ENCODE measurements at places on chromosomes 12 and 14.

DNA sequence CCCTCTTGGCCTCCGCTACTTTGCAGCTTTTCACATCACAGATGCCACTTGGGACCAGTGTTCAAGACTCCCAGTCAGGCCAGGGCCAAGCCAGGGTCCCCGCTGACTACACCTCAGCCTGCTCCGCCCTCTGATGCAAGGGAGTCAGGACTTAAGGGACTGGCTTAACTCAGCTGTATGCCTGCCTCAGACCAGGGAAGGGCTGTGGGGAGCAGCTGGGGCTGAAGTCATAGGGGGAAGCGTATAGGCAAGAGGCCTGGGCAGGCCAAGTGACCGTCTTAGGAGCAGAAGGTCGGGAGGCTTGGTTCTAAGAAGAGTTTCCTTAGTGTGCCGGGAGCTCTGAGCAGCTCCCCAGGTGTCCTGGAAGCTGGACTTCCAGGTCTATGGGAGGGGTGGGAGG, 21.9 kb downstream of the KDM2B start:
- no peak for DNase-seq

- DNase-seq = no peak
Observed at GRCh38 chr12:18476861-18477260, 215.5 kb downstream of the PIK3C2G start.

DNA sequence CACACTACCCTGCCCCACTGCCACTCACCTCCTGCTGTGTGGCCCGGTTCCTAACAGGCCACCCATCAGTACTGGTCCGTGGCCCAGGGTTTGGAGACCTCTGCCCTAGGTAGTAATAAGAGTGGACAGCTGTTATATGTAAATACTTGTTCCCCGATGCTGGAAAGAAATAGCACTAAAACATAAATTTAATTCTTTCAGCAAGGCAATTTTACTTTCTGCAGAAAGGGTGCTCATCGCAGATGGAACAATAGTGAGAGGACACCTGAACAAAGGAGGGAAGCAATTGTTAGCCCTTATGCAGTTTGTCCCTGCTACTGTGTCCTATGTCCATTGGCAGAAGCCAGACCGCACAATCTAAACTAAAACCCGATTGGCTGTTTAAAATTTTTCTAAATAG, 5.9 kb upstream of the CYP46A1 start:
- DNase-seq = no peak

GRCh38 chr12:53481939-53482586, 17.2 kb downstream of the MAP3K12 start:
- DNase-seq = peak; percentile 64

DNA sequence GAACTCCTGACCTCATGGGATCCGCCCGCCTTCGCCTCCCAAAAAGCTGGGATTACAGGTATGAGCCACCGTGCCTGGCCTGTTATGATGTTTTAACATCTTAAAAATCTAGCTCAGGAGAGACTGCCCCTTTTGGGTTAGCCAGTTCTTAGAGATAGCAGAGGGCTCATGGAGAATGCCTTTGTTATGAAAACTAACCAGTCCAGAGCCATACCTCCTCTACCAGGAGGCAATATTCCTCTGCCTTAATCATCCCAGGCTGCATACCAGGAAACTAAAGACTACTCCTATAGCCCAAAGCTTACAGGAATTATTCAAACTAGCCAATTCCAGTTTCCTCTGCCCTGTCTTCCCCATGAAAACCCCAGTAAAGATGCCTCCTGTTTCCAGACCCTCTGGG, 96.0 kb upstream of the MDM1 start:
- DNase-seq = no peak

DNA sequence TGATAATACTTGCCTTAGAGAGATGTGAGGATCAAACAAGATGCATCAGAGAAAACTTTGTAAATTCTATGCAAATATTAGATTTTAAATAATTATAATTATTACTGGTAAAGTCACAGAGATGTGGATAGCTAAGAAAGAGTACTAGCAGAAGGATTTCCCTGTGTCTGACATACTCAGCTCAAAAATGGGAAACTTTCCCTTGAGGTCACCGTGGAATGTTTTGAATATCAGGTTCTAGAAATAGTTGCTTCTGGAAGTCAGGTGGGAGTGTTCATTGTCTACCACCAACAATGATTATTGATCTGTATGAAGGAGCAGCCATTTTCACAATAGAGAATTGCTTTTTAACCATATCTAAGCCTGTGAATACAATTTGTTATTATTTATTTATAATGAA, 71.7 kb downstream of the FLRT2 start:
- DNase-seq = no peak

DNA sequence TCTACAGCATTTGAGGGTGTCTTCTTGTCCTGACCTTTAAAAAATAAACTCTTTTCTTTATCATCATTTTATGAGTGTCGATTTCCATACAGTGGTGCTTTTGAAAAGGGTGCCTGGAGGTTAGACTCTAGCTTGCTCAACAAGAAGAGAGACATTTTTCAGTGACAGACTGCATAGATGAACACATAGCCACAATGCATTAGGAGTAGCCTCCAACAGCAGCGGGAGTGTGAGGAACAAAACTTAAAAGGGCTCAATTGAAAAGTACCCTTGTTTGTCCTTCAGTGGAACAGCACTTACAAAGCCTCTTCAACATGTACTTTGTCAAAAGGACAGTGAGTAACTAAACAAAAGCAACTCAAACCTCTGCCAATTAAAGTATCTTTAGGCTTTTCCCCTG, 119.3 kb downstream of the SOX5 start:
- DNase-seq = no peak

DNA sequence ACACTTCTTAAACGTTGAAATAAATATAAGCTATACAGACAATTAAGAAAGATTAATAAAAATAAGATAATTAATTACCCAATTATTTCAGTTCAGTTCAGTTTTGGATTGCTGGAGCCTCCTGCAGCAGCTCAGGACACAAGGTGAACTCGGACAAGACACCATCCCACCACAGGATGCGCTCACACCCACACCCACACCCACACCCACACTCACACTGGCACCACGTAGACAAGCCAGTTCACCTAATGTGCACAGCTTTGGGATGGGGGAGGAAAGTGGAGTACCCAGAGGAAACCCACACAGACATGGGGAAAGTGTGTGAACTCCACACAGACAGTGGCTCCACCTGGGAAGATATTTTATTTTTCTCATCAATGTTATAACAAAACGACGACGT, 32.1 kb downstream of the EMP1 start:
- DNase-seq = no peak

- no peak for DNase-seq
Observed at GRCh38 chr12:127503246-127503645, 763.7 kb upstream of the TMEM132C start.

DNA sequence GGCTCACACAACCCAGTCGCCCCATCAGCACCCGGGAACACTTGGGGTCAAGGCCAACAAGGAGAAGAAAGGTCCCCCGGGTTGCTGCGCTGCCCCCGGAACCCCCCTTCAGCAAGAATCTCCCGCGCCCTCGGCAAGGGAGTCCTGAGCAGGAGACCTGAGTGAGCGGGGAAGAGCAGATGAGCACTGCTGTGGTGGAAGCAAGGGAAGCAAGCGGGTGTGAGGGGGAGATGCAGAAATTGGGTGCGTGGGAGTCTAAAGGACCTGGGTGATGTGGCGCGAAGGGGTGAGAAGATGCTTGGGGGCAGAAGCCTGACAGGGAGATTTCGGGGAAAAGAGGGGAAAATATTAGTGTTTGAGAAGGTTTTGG, 105.5 kb upstream of the PRB2 start:
- no peak for DNase-seq

- DNase-seq = peak; percentile 68
Observed at GRCh38 chr14:70886421-70887206, 20.6 kb upstream of the PCNX1 start.

- DNase-seq = no peak
Observed at GRCh38 chr12:12563290-12563928, 746 bp upstream of the DUSP16 start.

- no peak for DNase-seq
Observed at GRCh38 chr12:106369624-106370346, 12.2 kb downstream of the POLR3B start.

DNA sequence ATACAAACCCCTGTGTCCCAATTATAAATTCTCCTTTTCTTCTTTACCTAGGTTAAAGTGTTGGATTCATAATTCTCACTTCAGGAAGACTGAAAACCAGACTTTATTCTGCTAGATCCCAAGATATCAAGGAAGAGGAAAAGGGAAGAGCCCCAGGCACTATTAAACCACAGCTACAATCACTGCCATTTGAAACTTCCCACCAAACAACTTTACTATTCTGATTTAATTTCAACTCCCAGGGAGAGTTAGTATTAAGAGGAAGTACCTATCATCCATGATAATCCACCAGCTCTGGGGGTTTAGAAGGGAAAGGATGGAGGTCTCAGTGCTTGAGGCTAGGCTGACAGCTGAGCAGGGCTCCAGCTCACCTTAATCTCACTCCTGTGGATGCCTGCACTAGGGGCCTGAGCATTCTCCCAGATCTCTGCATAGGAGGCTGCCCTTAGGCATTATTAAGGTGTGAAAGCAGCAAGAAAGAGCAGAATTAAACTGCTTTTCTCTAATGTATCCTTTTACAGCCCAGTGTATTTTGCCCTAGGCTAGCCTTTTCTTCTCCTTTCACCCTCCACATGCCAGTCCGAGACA, 52.9 kb downstream of the MYF5 start:
- no peak for DNase-seq

GRCh38 chr12:2359725-2360629, 307.2 kb downstream of the CACNA1C start:
- DNase-seq = no peak

DNA sequence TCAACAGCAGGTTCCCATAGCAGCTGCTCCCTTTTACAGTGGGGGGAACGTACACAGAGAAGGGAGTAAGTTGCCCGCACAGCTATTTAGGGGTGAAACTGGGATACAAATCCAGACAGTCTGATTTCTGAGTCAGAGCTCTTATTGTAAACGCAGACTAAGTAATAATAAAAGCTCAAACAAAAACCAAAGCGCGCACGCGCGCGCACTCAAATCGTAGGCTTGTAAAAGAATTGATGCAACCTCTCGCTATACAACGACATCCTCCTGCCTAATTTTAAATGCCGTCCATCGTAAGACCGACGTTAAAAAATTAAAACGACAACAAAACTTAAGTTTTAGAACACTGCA, 747 bp upstream of the DACT1 start:
- DNase-seq = no peak

- DNase-seq = peak; percentile 51
Observed at GRCh38 chr14:22391908-22392565, 197.0 kb downstream of the DAD1 start.

DNA sequence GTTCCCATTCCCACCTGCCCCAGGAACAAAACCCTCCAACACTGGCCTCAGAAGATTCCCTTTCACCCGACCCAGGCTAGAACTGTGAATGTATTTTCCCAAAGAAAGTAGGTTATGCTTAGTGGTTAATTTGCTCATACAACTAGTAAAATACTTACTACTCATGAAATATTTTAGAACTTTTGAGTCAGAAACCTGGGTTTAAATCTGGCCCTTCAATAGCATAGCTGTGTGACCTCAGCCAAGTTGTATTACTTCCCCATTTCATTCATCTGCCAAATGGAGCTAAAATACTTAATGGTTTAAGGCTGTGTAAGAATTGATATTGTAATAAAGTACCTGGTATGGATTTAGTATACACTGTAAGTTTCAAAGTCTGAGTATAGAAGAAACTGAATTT, 69.1 kb upstream of the DNM1L start:
- DNase-seq = no peak

DNA sequence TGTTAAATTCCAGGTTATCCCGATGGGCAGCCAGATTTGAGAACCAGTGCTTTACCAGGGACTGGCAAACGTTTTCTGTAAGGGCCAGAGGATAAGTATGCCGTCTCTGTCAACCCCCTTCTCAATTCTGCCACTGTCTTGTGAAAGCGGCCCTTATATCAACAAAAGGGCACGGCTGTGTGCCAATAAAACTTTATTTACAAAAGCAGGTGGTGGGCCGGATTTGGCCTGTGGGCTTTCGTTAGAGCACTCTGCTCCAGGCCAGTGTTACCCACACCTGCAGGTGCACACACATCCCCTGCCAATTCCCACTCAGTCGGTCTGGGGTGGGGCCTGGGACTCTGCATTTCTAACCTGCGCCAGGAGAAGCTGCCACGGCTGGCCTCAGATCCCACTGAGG, 111.2 kb downstream of the RFLNA start:
- no peak for DNase-seq

GRCh38 chr14:94320243-94320642, 2.9 kb downstream of the SERPINA6 start:
- no peak for DNase-seq

GRCh38 chr12:74515849-74516248, 21.8 kb upstream of the ATXN7L3B start:
- no peak for DNase-seq

DNA sequence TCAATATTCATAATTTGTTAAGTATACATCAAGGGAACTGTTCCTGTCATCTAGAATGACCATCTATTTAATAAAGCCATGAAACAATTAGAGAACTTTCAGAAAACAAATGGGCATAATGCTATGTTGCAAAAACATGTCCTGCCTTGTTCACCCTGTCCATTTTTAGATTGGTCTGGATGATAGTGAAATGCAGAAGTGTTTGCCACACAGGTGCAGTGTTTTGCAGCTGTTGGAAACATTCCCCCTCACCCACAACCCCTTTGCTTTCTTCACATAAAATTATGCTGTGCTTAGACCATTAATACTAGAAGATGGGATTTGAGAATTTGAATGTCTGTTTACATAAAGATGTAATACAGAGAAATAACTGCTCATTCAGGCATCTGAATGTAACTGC, 36.5 kb downstream of the LEMD3 start:
- peak; percentile 81 for DNase-seq

- no peak for DNase-seq
Observed at GRCh38 chr14:62301911-62302310, 539.7 kb downstream of the SNAPC1 start.
